ENCODE measurements at places on chromosomes 2 and 18. TPM values are rescaled to one million over a fixed set of nuclear protein-coding genes. Genes with fewer than 3 reads are reported as not detected.

GRCh38 chr18:41418598-41418997 is 536.4 kb upstream of the PIK3C3 start:
- DNase-seq = no peak

GRCh38 chr2:69683170-69683971 is 39.8 kb upstream of the AAK1 start:
- DNase-seq = no peak

DNA sequence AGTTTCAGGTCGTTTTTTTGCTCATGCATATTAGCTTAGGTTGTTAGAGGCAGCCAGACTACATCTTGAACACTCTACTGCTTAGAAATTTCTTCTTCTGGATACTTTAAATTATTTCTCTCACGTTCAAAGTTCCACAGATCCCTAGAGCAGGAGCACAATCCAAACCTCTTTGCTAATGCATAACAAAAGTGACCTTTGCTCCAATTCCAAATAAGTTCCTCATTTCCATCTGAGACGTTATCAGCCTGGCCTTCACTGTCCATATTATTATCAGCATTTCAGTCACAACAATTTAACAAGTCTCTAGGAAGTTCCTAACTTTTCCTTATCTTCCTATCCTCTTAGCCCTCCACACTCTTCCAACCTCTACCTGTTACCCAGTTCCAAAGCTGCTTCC is 50.4 kb upstream of the ERMN start:
- no peak for DNase-seq

MAP2 gene
- 1.6 TPM for total RNA-seq

Data from H7 (cell line).